ENCODE measurements at places on chromosomes 2 and 18. TPM values are rescaled to one million over a fixed set of nuclear protein-coding genes. Genes with fewer than 3 reads are reported as not detected.
A peak's percentile ranks its signal among the peaks of the same experiment; 100 is the strongest.

DNA sequence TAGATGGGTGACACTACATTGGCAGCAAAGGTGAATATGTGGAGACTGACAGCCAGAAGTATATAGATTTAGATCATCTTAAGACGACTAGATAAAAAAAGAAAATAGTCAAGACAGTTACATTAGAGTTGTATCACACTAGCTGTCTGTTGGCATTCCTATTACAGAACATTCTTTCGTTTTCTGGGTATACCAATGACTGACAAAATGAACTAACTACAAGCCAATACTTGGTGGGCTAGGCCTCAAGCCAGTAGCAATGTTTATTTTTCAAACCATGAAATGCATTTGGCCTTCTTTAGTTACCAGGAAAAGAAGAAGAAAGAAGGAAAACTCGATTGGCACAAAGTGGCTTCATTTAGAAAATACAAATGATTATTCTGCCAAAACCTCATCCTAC lies 944.9 kb upstream of the ZEB2 start:
- no peak overlapping the region for H3K27ac ChIP-seq
- no peak for DNase-seq
- H3K27me3 ChIP-seq = no peaks in the 10 kb centered on the region
- no peaks in the 10 kb centered on the region for H3K36me3 ChIP-seq
- no peak overlapping the region for H3K4me3 ChIP-seq
- H3K4me1 ChIP-seq = no peaks in the 10 kb centered on the region

The FBXO48 gene
- total RNA-seq = 0.83 TPM

DNA sequence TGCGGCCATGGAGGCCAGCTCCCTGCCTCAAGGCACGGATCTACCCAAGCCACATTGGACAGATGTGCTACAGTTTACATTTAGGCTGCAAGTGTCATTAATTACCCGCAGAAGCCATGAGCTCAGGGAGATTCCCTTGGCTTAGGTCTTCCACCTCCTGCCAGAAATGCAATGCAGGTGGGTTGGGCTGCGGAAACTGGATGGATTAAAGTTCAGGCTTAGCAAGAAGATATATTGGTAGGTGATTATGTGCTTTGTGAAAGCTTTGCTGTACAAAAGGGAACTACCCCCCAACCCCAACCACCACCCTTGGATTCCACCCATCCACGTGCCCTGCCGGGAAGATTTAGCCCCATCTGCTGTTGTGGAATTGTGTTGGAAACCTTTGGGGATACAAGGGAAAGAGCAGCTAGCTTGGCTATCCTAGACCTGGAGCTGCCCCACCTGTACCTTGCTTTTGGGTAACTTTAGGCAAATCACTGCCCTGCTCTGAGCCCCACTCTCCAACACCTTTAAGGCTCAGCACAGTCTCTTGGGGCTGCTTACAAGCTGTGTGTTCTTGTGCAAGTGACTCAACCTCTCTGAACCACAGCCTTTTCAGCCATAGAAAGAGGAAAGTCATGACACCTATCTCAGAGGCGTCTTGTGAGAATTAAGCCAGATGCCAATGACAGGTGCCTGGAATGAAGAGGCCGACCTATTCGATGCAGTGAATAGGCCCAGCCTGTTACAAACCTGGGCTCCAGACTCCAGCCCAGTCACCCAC lies 141.6 kb upstream of the GLI2 start:
- no peaks in the 10 kb centered on the region for H3K36me3 ChIP-seq
- peaks cover 5% of the 10 kb centered on the region for H3K4me1 ChIP-seq
- no peak for DNase-seq
- H3K27me3 ChIP-seq = no peaks in the 10 kb centered on the region
- H3K27ac ChIP-seq = no peak overlapping the region

The KCNK3 gene
- 10.5 TPM for total RNA-seq

DNA sequence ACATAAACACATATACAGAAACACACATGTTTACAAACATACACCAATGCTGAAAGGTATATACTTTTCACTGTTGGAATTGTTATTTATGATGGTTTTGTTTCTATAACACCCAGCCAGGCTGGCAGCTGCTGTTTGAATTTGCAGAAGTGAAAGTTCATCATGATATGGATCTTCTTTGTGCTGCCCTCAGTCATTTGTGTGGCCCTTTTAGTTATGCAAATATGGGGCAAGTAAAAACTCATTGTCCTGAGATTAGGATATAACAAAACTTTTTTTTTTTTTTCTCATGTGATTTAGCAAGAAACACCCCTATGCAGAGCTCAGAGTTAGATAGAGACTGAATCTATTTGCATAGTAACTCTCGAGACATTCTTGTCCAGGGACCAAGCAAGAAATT lies 714.1 kb downstream of the KCNJ3 start:
- no peak for DNase-seq
- no peaks in the 10 kb centered on the region for H3K27me3 ChIP-seq
- H3K4me3 ChIP-seq = no peak overlapping the region
- H3K36me3 ChIP-seq = no peaks in the 10 kb centered on the region
- H3K27ac ChIP-seq = no peak overlapping the region

DNA sequence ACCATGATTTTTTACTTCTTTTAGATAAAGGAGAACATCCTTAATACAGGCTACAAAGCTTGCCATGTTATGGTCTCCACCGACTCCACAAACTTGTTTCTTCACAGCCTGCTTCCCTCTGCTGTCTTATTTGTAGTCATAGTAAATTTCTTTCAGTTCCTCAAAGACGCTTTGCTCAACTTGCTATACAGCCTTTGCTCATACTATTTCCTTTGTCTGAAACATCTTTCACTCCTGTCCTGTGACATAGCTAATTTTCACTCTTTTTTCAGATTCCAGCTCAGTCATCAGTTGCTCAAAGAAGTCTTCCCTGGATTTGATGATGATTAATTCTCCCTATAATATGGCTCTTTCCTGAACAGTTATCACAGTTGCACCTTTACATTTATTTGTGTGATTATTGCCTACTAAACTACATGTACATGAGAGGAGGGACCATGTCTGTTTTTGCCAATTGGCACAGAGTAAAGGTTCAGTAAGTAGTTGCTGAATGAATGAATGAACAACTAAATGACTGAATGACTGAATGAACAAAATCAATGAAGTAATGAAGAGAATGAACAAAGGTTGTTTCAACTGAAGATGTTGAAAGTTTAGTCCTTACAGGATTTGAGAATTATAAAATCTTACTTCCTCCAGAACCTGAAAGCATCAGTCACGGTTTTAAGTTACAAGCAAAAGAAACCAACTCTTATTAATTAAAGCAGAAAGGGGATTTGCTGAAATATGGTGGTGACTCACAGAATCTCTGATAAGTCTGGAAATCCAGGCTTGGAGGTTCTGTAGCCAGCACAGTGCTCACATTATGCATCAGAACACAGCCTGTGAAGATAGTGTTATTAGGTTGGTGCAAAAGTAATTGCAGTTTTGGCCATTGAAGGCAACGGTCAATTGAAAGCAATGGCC lies 186.4 kb upstream of the FAM98A start:
- no peak overlapping the region for H3K4me3 ChIP-seq
- H3K27me3 ChIP-seq = no peaks in the 10 kb centered on the region
- DNase-seq = no peak
- H3K27ac ChIP-seq = no peak overlapping the region

GRCh38 chr2:109378682-109379081 lies 235.1 kb downstream of the SEPTIN10 start:
- no peak overlapping the region for H3K4me3 ChIP-seq
- H3K36me3 ChIP-seq = no peaks in the 10 kb centered on the region
- H3K27me3 ChIP-seq = no peaks in the 10 kb centered on the region
- no peaks in the 10 kb centered on the region for H3K4me1 ChIP-seq

GRCh38 chr2:96098900-96099590 lies 17.3 kb downstream of the ADRA2B start:
- H3K27me3 ChIP-seq = no peaks in the 10 kb centered on the region
- no peaks in the 10 kb centered on the region for H3K36me3 ChIP-seq
- no peaks in the 10 kb centered on the region for H3K4me1 ChIP-seq

DNA sequence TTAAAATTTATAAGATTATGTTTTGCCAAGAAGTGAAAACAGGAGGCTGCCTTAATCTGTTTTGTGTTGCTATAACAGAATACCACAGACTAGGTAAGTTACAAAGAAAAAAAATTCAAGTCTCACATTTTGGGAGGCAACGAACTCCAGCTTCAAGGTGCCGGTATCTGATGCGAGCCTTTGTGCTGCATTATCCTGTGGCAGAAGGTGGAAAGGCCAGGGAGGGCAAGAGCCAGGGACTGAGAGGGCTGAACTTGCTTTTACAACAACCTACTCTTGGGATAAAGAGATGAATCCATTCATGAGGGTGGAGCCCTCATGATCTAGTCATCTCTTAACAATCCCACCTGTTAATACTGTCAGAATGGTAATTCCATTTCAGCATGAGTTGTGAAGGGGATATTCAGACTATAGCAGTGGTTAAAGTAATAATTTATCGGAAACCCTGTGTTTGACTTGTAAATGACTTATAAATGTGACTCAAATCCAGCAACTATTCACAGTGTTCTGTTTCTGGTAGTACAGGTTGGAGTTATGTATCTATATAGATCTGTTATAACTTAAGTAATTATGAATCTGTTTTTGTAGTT lies 3.7 kb downstream of the MTX2 start:
- no peak for DNase-seq
- no peaks in the 10 kb centered on the region for H3K27me3 ChIP-seq
- no peak overlapping the region for H3K4me3 ChIP-seq
- H3K4me1 ChIP-seq = peaks cover 8% of the 10 kb centered on the region

The RNF103 gene
- 57.0 TPM for total RNA-seq

DNA sequence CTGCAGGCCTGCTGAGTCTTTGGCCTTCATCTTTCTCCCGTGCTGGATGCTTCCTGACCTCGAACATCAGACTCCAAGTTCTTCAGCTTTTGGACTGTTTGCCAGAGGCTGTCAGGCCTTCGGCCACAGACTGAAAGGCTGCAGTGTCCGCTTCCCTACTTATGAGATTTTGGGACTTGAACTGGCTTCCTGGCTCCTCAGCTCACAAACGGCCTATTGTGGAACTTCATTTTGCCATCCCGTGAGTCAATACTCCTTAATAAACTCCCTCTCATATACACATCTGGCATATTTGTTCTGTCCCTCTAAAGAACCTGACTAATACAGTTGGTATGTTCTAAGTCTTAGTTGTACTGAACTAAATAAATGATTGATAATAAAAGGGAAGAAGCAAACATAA lies 702.8 kb upstream of the LINC00305 start:
- no peak overlapping the region for H3K27ac ChIP-seq
- no peak overlapping the region for H3K4me3 ChIP-seq
- no peaks in the 10 kb centered on the region for H3K4me1 ChIP-seq
- no peaks in the 10 kb centered on the region for H3K27me3 ChIP-seq

DNA sequence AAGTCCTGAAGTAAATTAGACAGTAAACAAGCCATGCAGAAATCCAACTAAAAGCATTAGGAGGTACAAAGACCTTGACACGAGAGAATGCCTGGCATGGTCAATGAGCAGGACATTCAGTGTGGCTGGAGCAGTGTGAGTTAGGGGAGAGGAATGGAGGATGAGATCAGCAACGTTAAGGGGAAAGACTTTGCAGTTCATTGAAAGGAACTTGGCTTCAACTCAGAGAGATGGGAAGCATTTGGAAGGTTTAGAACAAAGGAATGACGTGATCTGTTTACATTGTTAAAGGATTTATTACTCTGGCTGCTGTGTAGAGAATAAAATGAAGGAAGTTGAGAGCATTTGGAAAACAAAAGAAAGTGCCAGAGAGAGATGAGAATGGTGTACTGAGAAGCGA lies 621.3 kb downstream of the XIRP2 start:
- no peak overlapping the region for H3K4me3 ChIP-seq
- DNase-seq = peak; percentile 31
- no peaks in the 10 kb centered on the region for H3K4me1 ChIP-seq
- no peaks in the 10 kb centered on the region for H3K36me3 ChIP-seq
- H3K27ac ChIP-seq = peak overlapping the region; percentile 0
- no peaks in the 10 kb centered on the region for H3K27me3 ChIP-seq

- H3K4me1 ChIP-seq = no peaks in the 10 kb centered on the region
- H3K36me3 ChIP-seq = no peaks in the 10 kb centered on the region
- no peak for DNase-seq
- no peak overlapping the region for H3K4me3 ChIP-seq
- H3K27ac ChIP-seq = no peak overlapping the region
Measured at GRCh38 chr2:191838526-191838925, 8.4 kb downstream of the CAVIN2 start.

The FEV gene
- not detected for total RNA-seq

DNA sequence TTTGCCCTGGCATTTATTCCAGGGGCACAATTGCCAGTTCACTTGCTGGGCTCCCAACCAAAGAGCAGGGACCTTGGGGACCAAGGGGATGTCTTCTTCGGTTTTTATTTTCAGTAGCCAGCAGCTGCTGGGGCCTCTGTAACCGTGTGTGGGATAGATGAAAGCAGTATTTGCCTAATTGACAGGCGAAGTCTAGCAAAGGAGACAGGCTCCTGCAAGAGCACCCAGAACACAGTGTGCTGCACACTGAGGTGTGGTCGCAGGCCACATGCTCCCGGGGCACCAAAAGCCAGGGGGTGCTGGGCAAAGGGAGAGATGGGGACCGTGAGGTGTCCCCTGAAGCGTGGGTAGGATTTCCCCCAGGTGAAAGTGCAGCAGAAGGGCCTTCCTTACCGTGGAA lies 5.3 kb downstream of the SAG start:
- H3K36me3 ChIP-seq = no peaks in the 10 kb centered on the region
- no peak for DNase-seq
- no peaks in the 10 kb centered on the region for H3K27me3 ChIP-seq

DNA sequence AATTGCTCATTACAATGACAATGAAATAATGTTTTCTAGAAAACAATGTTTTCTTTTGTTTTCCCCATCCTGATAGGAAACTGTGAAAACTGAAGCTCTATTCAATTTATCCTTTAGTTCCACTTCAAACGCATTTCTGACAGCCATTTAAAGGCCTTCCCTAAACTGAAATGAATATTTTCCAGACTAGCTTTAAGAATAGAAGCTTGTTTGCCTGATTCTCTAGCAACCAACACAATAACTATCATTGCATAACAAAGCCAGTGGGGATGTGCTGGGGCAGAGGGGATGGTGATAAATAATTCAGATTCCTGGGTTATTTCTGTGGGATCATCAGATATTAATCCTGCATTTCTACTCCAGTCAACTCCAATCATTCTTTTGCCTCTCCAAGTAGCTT lies 427.1 kb downstream of the RND3 start:
- no peaks in the 10 kb centered on the region for H3K36me3 ChIP-seq
- H3K27ac ChIP-seq = no peak overlapping the region
- no peaks in the 10 kb centered on the region for H3K4me1 ChIP-seq
- no peaks in the 10 kb centered on the region for H3K27me3 ChIP-seq

The MEP1B gene
- total RNA-seq = 0.36 TPM

DNA sequence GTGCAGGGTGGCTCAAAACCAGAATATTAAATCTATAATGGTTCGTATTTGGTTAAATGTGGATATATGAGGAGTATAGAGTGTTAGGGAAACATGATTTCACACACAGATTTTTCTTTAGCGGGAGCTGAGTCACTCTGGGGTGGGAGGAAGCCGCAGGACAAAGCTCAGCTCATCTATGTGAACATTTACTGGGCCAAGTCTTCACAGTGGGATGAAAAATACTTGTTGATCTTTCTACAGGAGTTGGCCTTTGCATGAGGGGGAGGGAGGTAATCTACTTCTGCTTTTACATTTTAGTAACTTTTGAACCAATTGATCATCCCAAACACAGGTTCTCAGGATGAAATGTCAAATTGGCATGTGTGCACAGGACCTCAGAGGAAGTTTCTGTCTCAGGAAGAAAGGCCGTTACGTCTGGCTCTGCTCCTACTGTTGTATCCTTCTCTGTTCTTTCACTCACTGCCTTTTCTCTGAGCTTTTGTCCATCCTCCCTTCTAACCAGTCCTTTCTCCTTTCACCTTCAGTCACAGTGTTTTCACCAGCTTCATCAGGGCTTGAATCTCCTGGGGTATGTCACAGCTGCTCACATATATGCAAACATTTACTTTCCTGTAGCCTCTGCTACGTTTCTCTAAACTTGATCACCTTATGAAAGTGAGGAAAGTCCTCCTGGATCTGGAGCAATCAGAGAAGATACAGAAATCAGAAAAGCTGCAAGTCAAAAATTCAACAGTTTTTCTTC lies 943.3 kb upstream of the FANCL start:
- H3K27ac ChIP-seq = peak overlapping the region; percentile 30
- no peaks in the 10 kb centered on the region for H3K4me1 ChIP-seq
- H3K27me3 ChIP-seq = no peaks in the 10 kb centered on the region

Measured in hepatocyte (in vitro differentiated cells).